HT-29 (cell line): ENCODE measurements at places on chromosomes 3 and 15. TPM values are rescaled to one million over a fixed set of nuclear protein-coding genes. Genes with fewer than 3 reads are reported as not detected.

Gene REC114
- total RNA-seq: not detected in 2 replicates

Gene GOLGA8M
- total RNA-seq: not detected in 2 replicates

Gene SLC22A14
- total RNA-seq: not detected in 2 replicates

Gene IGSF11
- total RNA-seq: not detected in 2 replicates

Gene WWTR1
- total RNA-seq: 3.2 and 4.2 TPM in 2 replicates

Gene NMNAT3
- 0.42 and 0.46 TPM in 2 replicates for total RNA-seq

Gene SST
- total RNA-seq: not detected in 2 replicates

Gene DPPA4
- total RNA-seq: not detected in 2 replicates

Gene CYP8B1
- total RNA-seq: not detected in 2 replicates

Gene GP5
- 0.08 TPM in 1 of 2 replicates, not detected in the other for total RNA-seq

Gene PKM
- total RNA-seq: 1,702 and 1,855 TPM in 2 replicates

Gene CCR2
- total RNA-seq: not detected in 2 replicates

Gene CHST2
- not detected in 2 replicates for total RNA-seq

Gene LRRC15
- total RNA-seq: not detected in 2 replicates

Gene INO80
- total RNA-seq: 57.1 and 66.9 TPM in 2 replicates

Gene P2RY1
- 1.0 and 1.1 TPM in 2 replicates for total RNA-seq

Gene SLTM
- 92.9 and 104 TPM in 2 replicates for total RNA-seq

Gene ERICH6
- not detected in 2 replicates for total RNA-seq

Gene SKOR1
- total RNA-seq: 0.15 and 0.18 TPM in 2 replicates

Gene GPR62
- not detected in 2 replicates for total RNA-seq
